ENCODE measurements at places on chromosomes 5 and 9. TPM values are rescaled to one million over a fixed set of nuclear protein-coding genes. Genes with fewer than 3 reads are reported as not detected.

The HACD4 gene
- 2.1 TPM for total RNA-seq

DNA sequence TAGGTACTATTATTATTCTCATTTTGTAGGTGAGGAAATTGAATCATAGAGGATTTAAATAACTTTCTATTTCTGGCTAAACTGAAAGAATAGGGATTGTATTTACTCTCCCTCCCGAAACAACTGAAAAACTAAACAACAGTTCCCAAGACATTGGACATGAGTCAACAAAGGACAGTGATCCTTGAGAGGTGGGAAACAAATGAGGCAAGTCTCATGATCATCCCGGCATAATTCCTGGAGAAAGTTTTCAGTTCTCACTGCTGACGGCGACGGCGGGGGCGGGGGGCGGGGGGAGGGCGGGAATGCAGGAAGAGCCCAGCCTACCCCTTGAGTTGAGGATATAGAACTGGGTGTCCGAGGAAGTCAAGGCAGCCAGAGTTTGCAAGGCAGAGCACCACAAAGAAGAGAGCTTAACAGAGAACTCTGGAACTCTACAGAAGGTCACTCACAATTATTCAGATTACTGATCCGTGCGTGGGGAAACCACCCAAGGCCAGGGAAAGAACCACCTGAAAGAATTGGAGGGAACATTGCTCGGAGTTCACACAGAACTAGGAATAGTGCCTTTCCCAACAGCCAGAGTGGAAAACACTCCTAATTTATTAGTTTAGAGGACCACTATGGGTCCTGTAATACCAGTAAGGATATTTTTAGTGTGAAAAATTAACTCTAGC is 27.4 kb upstream of the WHRN start:
- peak; percentile 41 for DNase-seq

DNA sequence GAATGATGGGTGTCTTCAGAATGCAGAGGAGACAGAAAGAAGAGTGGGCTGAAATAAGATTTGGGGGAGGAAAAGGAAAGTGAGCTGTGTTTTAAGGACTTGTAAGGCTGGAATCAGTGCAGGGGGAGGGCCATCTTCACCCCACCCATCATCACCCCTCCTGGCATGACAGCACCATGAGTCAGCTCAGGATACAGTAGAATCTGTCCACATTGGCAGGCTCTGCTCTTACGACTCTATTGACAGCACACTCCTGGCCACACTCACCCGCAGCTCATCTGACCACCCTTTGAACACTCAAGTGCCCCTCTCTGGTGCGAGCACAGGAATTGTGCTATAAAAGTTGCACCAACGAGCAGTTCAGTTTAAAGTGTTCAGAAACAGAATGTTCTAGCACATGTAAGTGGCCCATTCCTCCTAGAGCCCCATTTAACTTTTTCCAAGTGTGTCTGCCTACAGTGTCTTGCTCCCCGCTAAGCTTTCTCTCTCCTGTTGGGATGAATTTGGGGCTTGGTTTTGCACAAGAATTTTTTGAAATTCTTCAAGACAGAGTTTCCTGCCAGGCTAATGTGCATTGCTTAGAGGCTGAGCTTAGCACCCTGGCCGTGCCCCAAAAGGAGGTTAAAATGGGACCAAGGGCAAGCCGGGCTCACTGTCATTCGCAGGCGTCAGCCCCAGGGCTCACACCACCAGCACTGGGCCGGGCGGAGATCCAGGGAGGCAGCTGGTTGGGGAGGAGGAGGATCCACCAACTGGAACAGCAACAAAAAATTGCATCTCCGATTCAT is 12.0 kb downstream of the ADRA1B start:
- peak; percentile 85 for DNase-seq

DNA sequence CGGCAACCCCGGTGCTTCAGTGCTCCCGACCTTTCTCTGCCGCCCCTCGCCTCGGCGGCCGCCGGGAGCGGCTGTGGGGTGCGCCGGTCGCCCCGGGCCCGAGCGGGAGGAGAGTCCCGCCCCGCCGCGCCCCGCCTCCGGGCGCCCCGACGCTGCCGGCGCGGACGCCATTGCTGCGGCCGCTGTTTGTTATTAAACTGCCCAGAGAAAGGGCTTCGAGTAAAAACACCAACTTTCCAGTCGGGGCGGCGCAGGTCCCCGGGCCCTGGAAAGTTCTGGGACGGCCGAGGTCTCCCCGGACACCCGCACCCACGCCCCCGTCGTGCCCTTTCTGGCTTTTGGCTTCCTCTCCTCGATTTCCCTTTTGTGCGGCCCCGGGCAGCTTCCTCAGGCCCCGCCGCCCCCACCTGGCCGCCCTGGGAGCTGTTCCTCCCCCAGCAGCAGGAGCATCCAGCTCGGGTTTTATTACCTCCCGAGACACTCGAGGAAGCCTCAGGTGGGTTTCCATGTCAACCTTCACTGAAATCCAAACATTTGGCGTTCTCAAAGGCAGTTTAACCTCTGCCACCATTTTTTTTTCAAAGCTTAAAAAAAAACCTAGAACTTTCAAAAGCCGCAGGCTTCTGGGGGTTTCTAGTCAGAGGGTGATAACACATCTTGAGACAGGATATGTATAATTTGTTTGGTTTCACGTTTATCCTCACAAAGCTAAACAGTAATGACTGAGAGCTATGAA is 334.4 kb downstream of the CWC27 start:
- peak; percentile 62 for DNase-seq

GRCh38 chr5:159581502-159582249 is 251.4 kb upstream of the IL12B start:
- DNase-seq, result peak; percentile 94

- DNase-seq, result peak; percentile 36
Observed at GRCh38 chr5:53430618-53431252, 49.7 kb upstream of the FST start.

DNA sequence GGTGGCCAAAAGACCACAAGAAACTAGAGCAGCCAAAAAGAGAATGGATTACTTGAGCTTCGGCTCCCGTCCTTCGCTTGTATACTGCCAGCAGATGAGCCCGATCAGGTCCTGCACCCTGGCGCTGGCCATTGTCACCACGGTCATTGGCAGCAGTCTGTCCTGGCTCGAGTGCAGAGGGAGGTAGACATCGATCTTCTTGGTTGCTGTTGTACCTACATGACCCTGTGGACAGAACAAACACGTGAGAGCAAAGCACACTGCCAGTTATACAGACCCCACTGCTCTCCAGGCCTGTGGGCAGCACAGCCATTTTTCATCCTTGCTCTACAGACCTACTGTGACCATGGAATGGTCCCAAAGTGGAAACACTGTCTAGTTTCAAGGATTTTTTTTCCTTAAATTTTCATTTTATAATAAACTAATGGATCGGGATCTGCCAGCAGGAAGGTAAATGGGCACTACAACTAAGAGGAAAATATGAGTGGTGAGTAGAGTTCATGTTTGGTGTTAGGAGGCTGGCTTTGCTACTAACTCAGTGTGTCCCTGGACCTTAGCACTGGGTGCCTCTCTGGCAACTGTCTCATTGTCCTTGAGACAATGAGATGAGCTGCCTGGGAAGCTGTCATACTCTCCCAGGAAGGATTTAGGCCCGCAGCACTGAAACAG is 121.4 kb downstream of the MAPKAP1 start:
- no peak for DNase-seq

DNA sequence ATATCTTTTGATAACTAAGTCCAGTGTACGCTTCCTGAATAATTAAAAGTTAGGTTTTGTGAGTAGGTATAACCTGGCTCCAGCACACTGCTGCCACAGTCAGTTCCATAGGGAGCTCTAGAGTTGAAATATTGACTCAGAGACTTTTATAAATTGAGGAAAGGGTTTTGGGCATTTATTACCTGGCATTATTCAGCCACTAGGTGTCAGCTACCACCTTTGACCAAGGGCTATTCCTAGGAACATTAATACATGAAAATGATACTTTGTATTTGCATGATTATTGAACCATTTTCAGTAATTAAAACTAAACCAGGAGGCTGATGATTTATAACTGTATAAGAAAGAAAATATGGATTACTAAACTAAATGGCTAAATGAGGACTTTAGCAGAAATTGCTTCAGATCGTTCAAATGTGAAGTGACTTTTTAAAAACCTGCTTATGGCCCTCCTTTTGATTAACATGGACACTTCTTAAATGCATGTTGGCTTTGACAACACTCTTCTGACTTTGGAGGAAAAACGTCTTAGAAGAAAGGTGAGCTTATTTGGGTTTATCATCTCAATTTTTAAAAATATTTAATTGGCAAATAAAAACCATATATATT is 83.0 kb downstream of the SMC2 start:
- no peak for DNase-seq

GRCh38 chr5:102927007-102927406 is 171.9 kb downstream of the PAM start:
- DNase-seq, result no peak

DNA sequence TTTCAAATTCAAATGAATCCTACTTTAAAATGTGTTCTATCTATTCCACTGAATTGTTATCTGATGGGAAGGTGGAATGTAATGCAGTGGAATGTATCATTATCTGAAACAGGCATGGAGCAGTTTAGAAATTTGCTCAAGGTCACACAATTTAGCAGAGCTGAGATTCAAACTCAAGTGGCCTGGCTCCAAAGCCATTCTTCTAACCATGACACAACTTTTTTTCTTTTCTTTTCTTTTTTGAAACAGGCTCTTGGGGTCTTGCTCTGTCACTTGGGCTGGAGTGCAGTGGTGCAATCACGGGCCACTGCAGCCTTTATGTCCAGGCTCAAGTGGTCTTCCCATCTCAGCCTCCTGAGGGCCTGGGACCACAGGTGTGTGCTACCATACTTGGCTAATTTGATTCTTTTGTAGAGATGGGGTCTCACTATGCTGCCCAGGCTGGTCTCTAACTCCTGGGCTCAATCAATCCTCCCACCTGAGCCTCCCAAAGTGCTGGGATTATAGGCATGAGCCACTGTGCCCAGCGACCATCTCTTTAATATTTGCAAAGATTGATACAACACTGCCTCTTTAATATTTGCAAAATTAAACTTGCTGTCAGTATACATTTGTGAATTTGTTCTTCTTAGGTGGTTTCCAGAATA is 50.0 kb downstream of the CAST start:
- no peak for DNase-seq

DNA sequence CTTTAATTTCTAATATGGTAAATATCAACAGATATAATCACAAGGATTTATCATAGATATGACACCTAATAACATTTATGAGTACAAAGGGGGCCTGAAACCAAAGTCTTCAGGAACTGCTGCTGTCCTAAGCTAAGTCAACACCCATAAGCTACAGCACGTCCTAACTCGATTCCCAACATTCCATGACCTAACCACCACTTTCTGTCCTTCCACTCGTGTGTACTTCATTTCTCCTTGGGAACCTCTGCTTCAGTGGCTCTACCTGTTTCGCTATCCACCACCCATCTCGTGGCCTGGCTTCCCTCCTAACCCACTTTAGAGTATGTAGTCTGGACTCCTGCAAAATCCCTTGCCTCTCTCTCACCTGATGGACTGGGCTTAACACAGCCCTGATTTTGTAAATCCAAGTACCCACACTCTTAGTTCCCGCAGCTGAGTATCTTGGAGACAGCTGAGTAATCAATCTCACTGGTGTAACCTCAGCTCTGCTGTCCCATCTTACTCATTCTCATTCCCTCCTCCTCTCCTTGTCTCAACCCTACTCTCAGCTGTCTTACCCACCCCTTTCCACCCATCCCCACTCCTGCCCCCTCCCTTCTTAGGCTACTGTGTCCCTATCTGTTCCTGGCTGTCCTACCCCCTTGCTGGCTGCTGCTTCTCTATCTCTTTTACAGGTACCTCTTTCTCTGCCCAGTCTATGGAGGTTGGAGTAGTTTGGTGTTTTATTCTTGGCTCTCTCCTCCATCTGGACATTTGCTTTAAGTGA is 101.8 kb downstream of the MAST4 start:
- no peak for DNase-seq

DNA sequence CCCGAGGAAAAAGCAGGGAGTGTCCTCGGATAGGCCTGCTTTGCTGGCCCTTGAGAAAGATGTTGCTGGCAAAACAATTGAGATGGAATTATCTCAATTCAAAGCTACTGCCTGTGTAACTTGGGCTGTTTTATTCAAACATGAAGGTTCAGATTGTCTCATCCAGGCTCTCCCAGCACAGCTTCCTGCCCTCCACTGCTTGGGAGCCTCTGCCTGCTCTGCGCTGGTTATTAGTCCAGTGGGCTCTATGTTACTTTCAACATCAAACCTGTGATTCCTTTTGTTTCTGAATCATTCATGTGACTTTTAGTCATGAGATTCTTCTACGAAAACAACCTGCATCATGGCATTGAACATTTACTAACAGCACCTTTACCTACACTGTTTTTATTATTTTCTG is 123.2 kb downstream of the SNCAIP start:
- DNase-seq, result no peak

DNA sequence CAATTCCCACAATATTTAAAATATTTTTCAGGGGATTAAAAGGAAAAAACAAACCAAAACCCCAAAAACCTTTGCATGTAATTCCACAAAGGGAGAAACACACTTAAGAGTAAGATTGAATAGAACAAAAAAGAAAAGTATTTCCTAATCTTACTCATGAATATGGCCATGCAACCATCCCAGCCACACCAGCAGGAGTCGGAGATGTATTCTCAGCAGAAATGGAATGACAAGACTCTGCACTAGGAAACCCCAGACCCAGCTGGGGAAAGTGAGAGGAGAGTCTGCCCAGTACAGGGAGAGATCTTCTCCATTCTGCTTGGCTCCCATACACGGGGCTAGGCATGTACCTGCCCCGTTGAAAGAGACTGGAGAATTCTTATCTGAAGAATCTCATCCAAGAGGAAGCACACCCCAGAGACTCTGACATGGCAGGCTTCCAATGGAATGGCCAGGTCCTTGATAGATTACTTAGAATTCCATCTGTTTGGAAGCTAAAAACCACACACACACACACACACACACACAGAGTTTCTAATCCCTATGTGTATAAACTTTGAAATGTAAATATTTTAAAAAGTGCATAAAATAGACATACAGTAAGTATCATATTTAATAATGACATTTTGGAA is 118.8 kb downstream of the GADD45G start:
- peak; percentile 49 for DNase-seq

- peak; percentile 59 for DNase-seq
Observed at GRCh38 chr5:176614805-176615478, 5.0 kb upstream of the GPRIN1 start.

DNA sequence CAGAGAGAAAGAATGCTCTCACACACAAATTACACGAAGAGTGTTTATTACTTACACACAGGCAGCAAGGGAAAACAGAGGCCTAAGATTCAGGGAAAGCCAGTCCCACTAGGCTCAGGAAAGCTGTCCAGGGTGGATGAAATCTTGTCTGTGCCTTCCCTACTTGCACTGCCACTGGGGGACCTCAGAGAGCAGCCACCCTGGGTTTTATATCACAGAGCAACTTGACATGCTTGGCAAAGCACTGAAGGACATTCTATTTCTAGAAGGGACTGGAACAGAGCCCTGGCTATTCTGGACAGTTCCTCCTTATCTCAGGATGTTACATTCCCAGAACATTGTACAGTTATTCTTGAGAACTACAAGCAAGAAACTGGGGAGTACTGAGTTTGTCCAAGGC is 7.5 kb upstream of the PRSS3 start:
- DNase-seq, result no peak

DNA sequence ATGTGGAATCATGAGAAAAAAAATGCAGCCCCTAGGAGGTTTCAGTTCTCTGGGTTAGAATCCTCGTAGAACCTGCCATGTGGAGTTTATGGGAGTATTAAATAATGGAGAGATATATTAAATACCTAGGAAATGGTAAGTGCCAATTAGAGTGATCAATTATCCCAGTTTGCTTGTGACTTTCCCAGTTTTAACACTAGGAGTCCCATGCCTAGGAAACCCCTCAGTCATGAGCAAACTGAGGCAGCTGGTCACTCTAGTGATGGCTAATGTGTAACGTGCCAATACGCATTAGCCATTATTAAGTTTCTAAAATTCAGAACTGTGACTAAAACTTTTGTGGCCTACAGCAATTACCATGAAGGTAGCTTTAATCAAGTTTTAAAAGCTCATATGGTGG is 720.6 kb downstream of the TAF11L14 start:
- no peak for DNase-seq

Data from astrocyte (in vitro differentiated cells and primary cell).